Activated CD8-positive, alpha-beta memory T cell treated with anti-CD3 and anti-CD28 coated beads for 1 hour (primary cell): ENCODE measurements at places on chromosomes 4 and X.

GRCh38 chr4:145539671-145540070 lies 58.0 kb downstream of the SMAD1 start:
- no peak for DNase-seq

DNA sequence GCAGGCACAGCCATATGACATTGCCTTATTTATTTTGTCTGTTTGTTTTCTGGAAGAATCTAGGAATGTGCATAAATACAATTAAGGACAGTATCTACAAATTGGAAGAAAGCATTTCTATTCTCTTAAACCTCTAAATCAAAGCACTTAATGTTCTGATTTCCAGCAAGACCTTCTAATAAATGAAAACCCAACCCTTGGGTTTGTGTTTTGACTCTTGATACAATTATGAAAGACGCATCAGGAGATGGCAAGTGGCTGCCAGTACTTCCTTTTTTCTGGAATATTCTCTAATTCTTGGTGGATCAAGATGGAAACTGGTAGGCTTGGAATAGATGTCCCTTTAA lies 437 bp upstream of the CPE start:
- no peak for DNase-seq

- DNase-seq: no peak
These were observed 40.8 kb downstream of the RHOXF2B start for GRCh38 chrX:120036704-120037103.

- no peak for DNase-seq
These were observed 41.2 kb downstream of the COL4A6 start for GRCh38 chrX:108396986-108397385.

- DNase-seq: no peak
These were observed 288.7 kb upstream of the CTSO start for GRCh38 chr4:156242390-156242789.

DNA sequence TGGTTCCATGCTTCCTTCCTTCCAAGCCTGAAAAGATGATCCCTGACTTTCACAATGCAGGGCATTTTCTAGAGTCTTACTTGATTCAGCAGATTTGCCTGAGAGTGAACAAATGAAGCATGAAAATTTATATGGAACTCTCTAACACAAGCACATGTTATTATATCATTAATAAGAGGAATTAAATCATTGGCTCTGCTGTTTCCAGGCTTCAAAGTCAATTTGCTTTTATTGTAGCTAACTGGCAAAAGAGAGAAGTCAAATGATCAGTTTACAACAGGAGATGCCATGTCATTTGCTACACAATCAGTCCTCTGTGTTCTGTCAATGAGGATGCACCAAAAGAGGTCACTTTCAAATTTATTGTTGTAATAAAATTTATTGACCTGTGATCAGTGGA lies 101.5 kb upstream of the UGT8 start:
- DNase-seq: no peak
